Prostate gland (tissue), 2 donors: ENCODE measurements at places on chromosomes 7 and 10. TPM values are rescaled to one million over a fixed set of nuclear protein-coding genes. Genes with fewer than 3 reads are reported as not detected.

- no peak overlapping the region for H3K27ac ChIP-seq
- no peak overlapping the region for H3K4me3 ChIP-seq
- no peaks in the 10 kb centered on the region for H3K36me3 ChIP-seq
- no peaks in the 10 kb centered on the region for H3K27me3 ChIP-seq
- DNase-seq = no peak
- no peaks in the 10 kb centered on the region for H3K4me1 ChIP-seq
Observed at GRCh38 chr10:110460111-110460809, 37.4 kb upstream of the DUSP5 start.

GRCh38 chr7:31962246-31962645 lies 108.0 kb downstream of the PDE1C start:
- no peaks in the 10 kb centered on the region for H3K27me3 ChIP-seq
- no peak for DNase-seq
- no peaks in the 10 kb centered on the region for H3K4me1 ChIP-seq

GRCh38 chr10:49750546-49750945 lies 11.6 kb downstream of the OGDHL start:
- no peak overlapping the region for H3K27ac ChIP-seq
- H3K27me3 ChIP-seq = no peaks in the 10 kb centered on the region
- no peak overlapping the region for H3K4me3 ChIP-seq
- DNase-seq = peak; percentile 0
- H3K36me3 ChIP-seq = no peaks in the 10 kb centered on the region

DNA sequence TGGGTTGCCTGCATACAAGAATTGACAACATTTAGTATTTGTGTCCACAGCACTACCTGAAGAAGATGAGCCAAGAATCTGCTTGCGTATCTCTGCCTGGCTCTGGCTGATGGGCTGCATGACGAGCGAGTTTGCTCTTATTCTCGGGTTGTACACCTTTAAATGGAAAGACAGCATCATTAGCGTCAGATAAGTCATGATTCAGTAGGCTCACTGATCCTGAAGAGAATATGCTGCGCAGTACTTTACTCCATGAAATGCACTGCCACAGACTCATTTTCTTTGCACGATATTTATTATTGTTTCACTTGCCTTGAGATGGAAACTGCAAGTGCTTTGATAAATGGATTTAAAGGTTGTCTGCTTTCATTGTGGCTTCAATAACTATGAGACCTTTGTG lies 28.6 kb downstream of the DHX32 start:
- H3K4me1 ChIP-seq = no peaks in the 10 kb centered on the region
- DNase-seq = no peak
- no peak overlapping the region for H3K27ac ChIP-seq
- H3K27me3 ChIP-seq = no peaks in the 10 kb centered on the region
- no peak overlapping the region for H3K4me3 ChIP-seq

DNA sequence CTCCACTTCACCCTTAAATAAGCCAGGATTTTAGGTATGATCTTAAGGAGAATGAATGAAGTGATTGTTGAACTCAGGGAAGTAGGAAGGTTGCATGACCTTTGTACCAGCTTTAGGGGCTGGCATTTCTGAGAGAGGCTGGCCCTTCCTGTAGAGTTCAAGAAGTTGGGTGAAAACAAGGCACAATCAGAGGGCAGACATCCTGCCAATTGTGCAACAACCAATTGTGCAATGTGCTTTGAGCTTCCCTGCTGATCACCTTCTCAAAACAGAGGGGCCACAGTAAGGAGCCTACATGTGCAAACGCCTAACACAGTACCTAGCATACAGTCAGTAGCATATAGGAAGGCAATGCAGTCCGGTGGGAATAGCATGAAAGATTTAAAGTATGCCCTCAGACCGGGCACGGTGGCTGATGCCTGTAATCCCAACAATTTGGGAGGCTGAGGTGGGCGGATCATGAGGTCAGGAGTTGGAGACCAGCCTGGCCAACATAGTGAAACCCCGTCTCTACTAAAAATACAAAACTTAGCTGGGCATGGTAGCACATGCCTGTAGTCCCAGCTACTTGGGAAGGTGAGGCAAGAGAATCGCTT lies 5.4 kb downstream of the CPVL start:
- DNase-seq = no peak
- no peak overlapping the region for H3K27ac ChIP-seq
- no peaks in the 10 kb centered on the region for H3K36me3 ChIP-seq
- H3K4me1 ChIP-seq = no peaks in the 10 kb centered on the region

GRCh38 chr7:24018331-24018730 lies 265.7 kb upstream of the NPY start:
- no peaks in the 10 kb centered on the region for H3K4me1 ChIP-seq
- DNase-seq = no peak
- H3K36me3 ChIP-seq = no peaks in the 10 kb centered on the region
- H3K27me3 ChIP-seq = no peaks in the 10 kb centered on the region
- H3K27ac ChIP-seq = no peak overlapping the region

DNA sequence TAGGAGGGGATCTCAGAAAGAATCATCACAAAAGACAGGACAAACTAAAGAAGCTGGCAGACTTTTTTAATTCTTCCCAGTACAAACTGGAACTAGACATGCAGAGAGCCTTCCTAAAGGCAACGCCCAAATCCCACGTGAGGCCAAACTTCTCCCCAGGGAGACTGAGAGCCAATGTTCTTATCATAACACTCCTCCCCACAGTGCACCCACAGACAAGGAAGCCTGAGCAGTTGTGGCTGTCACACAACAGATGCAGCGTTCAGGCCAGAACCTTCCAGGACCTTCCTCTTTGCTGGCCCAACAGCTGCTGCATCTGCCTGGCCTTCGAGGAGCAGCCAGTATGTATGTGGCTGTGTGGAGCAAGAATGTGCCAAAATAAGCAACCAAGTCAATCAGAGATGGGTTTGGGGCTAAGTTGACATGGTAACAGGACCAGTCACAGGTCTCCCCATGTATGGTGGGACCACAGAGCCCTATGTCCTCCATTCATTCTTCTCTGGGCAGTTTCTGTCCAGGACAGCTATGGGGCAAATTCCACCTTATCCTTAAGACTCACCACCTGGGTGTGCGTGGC lies 34.9 kb downstream of the SRPK2 start:
- H3K4me3 ChIP-seq = no peak overlapping the region
- H3K27ac ChIP-seq = no peak overlapping the region
- H3K36me3 ChIP-seq = no peaks in the 10 kb centered on the region
- H3K4me1 ChIP-seq = peaks cover 5% of the 10 kb centered on the region

DNA sequence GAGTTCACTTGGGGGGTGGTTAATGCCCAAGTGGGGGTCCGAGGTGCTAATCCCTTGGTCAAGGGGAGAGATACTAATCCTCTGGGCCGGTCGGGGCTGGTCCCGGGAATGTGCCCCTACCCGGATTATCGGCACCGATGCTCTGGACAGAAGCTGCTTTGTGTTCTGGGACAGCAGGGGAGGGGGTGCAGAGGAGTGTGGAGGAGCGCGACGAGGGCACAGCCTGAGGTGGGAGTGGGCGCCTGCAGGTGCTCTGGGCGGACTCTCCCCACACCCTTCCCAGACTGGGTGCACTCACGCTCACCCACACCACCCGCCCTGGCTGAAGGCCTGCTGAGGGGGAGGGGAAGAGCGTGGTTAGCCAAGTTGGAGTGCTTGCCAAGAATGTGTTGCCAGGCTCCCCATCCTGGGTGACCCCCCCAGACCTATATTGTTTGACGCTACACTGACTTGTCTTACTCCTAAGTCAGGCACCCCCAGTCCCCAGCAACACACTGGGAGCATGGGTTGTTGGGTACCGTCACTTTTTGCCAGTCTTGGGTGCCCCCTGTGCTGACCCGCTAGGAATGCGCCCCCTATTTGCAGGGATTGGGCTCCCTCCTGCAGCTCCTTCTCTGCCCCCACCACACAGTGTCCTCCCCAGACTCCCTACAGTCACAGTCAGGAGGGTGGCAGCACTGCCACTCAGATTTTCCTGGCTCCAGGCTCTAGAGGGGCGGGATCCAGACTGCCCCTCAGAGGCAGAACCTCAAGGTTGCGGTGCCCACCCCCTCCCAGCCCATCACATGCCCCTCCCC lies 1.2 kb downstream of the SLC4A2 start:
- no peak for DNase-seq
- H3K4me3 ChIP-seq = peak overlapping the region; percentile 62
- no peaks in the 10 kb centered on the region for H3K27me3 ChIP-seq
- H3K36me3 ChIP-seq = peaks cover 9% of the 10 kb centered on the region

DNA sequence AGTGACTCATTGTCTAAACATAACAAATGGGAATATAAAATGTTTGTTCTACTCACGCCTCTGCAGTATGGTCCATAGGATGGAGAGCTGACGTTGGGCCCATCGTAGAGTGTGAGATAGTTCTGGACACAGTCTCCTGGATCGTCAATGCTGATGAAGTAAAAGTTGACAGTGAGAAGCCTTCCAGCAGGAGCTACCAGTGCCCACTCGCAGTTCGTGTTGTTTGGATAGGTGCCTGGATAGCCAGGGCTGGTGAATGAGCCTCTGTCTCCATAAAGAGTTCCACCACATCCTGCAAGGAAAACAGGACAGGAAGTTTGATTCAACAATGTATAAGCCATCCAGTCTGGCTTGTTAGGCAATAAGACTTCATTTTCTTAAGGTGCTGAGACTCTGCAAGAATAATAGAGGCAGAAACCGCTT lies 79.6 kb downstream of the OR13A1 start:
- no peak overlapping the region for H3K27ac ChIP-seq
- H3K4me1 ChIP-seq = no peaks in the 10 kb centered on the region
- no peak for DNase-seq
- no peaks in the 10 kb centered on the region for H3K27me3 ChIP-seq

DNA sequence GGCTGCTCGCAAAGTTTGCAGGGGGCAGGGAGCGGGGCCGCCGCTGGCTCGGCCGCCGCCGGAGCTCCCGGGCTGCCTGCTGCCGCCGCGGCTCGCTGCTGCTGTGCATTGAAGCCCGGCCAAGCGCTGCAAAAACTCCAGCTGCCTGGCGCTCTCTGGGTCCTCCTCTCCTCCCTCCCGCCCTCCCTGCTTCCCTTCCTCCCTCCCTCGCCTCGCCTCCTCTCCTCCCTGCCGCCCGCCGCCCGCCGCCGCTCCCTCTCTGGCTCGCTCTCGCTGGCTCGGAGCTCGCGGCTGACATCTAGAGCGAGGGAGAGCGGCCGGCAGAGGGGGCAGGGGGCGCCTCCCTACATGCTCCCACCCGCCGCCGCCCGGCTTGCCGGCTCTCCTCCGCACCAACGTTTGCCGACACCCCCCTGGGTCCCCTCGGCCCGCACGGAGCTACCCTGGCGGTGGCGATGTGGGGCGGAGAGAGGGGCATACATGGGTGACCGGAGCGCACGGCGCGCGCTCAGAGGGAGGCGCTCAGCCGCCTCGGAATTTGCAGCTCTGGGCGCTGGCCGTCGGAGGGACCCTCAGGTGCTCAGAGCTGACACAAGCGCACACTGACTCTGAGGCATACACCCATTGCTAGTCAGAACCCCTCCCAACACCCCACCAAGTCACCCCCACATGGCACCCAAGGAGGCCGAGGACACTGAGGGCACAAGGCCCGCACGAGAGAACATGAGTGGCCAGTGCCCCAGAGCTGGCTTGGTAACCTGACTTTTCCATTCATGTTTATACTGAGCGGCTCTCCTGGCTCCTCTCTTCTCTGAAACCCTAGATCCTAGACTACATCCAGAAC lies 1.2 kb upstream of the PLXNA4 start:
- peaks cover 17% of the 10 kb centered on the region for H3K27me3 ChIP-seq
- peaks cover 4% of the 10 kb centered on the region for H3K4me1 ChIP-seq
- H3K27ac ChIP-seq = no peak overlapping the region
- peak; percentile 45 for DNase-seq
- peak overlapping the region; percentile 30 for H3K4me3 ChIP-seq

- no peaks in the 10 kb centered on the region for H3K36me3 ChIP-seq
- H3K4me3 ChIP-seq = peak overlapping the region; percentile 79
Observed at GRCh38 chr10:73247509-73248258, 629 bp upstream of the DNAJC9 start.

GRCh38 chr7:122833888-122834570 lies 52.2 kb downstream of the CADPS2 start:
- peak; percentile 37 for DNase-seq
- peaks cover 4% of the 10 kb centered on the region for H3K4me1 ChIP-seq
- no peaks in the 10 kb centered on the region for H3K27me3 ChIP-seq
- no peaks in the 10 kb centered on the region for H3K36me3 ChIP-seq

DNA sequence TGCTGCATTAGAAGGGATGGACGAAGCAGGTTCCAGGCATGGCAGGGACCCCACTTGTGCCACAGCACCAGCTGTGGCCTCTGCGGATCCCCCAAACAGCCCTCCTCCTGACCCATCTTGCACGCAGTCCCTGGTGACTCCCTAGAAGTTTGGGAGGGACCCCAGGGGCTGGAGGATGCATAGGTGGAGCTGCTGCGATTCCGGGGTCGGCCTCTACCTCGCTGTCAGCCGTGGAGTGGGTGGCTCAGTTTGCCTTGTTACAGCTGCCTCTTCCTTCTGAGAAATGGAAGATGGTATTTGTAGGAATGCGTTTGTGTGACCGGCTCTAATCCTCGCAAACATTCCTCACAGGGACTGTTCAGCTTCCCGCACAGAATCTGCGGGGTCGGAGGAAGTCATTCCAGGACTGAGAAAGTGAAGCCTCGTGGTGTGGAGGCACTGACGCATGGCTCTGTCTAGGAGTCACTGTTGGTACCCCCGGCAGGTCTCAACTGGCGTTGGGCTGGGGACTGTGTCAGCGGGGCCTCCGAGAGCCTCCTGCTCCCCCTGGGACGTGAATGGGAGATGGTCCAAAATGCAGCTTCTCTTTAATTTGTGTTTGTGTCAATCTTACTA lies 17.5 kb downstream of the PWWP2B start:
- H3K27me3 ChIP-seq = no peaks in the 10 kb centered on the region
- no peak overlapping the region for H3K27ac ChIP-seq
- no peaks in the 10 kb centered on the region for H3K36me3 ChIP-seq
- H3K4me3 ChIP-seq = no peak overlapping the region

- no peak overlapping the region for H3K27ac ChIP-seq
- H3K36me3 ChIP-seq = no peaks in the 10 kb centered on the region
- no peak overlapping the region for H3K4me3 ChIP-seq
- H3K4me1 ChIP-seq = no peaks in the 10 kb centered on the region
- no peak for DNase-seq
- H3K27me3 ChIP-seq = no peaks in the 10 kb centered on the region
Observed at GRCh38 chr10:130756651-130757050, 554.9 kb downstream of the TCERG1L start.

PPP1R3C gene
- total RNA-seq = 20.5 TPM

GIMAP1 gene
- 4.2 TPM for total RNA-seq

ASAH2 gene
- total RNA-seq = 1.1 TPM

CYP3A5 gene
- total RNA-seq = 88.9 TPM

LRRN3 gene
- 41.5 TPM for total RNA-seq

CPN1 gene
- total RNA-seq = not detected

ODAD2 gene
- total RNA-seq = 1.3 TPM

VWDE gene
- 2.7 TPM for total RNA-seq

TRIM50 gene
- total RNA-seq = 5.1 TPM

STEAP2 gene
- 167 TPM for total RNA-seq

GSTK1 gene
- total RNA-seq = 134 TPM
